ENCODE measurements at places on chromosomes 12 and 14. TPM values are rescaled to one million over a fixed set of nuclear protein-coding genes. Genes with fewer than 3 reads are reported as not detected.

The CCDC38 gene
- total RNA-seq, result 0.17 TPM

GRCh38 chr14:54890788-54891187, 11.8 kb downstream of the GCH1 start:
- no peak for DNase-seq

GRCh38 chr14:31037709-31038221, 11.6 kb upstream of the STRN3 start:
- DNase-seq, result no peak

- no peak for DNase-seq
Observed at GRCh38 chr14:77220246-77221017, 38.8 kb downstream of the TMEM63C start.

All from mammary epithelial cell (primary cell).